ENCODE measurements at places on chromosomes 11 and 22.

DNA sequence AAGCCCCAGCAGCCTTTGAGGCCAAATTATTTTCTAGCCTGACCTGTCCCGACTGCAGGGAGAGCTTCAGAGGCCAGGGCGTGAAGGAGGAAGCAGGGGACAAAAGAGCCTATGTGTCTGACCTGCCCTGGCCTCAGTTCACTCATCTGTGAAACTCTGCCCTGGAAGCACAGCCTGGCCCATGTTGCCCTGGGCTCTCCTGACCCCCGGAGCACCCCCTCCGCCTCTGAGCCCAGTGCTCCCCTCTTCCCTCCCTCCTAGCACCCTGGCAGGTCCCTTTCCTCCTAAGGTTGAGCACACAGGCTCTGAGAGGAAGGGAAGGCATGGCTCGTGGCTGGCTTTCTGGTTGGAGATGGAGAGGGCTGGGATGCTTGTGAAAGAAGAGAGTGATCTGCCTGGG is 3.4 kb upstream of the A4GALT start:
- no peak for DNase-seq

DNA sequence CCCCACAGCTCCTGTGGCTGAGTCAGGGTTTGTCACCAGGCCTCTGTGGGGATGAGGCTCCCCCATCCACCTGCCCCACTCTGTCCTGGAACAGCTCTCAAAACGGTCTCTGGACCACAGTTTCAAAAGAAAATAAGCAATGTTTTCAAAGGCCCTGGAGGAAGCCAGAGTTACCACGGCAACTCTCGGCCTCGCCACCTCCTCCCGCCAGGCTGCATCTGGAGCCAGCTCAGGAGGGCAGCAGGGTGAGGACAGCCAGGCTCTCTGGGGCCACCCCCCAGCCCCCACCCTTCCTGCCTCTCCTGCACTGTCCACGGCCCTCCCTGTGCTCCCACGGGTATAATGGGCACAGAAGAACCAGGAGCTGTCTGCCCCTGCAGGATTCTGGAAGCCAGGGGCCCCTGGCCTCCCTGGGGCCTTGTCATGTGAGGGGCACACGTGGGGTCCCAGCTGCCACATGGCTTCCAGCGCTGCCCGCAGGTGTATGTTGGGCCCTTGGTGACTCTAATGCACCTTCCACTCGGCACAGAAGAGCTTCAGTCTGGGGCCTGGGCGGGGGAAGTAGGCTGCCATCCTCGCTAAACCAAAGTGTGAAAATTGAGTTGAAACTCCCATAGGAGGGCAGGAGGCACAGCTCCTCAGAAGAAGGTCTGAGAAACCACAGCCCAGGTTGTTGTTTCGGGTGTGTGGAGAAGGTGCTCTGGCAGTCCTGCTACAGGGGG is 10.3 kb downstream of the CD81 start:
- no peak for DNase-seq

- DNase-seq, result no peak
These were observed 31.5 kb downstream of the CD44 start for GRCh38 chr11:35170503-35170902.

DNA sequence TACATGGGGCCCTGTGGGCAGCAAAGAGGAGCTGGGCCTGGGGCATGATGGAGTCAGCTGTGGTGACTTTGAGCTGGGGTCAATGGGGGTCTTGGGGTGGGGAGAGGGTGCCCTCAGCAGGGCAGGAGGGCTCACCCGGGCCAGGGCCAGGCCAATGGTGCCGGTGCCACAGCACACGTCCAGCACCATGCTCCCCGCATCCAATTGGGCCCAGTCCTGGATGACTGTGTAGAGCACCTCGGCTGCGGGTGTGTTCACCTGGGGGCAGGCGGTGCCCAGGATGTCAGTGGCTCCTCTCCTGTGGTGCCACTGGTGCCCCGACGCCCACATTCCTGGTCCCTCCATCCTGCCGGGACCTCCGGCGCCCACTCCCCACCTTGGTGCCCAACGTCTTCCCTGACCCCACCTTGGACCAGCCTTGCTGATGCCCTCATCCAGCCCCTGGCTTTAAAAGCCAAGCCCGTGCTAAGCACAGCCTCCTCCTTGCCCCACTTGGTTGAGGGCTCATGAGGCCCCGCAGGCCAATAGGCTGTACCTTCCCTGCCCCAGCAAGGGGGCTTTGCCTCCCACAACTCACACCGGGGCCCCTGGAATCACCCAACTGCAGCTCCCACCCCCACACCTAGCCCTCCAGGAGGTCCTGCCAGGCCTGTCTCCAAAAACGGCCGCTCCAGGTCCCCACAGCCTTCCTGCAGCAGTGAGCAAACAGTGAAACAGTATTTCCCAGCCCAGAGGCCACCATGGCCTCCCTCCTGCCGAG is 2.2 kb upstream of the RANBP1 start:
- no peak for DNase-seq

Measured in GM06990 (cell line).